NCI-H446 (cell line): ENCODE measurements at places on chromosomes 5 and 9.
A peak's percentile ranks its signal among the peaks of the same experiment; 100 is the strongest.

- no peak for DNase-seq
Measured at GRCh38 chr5:33604503-33604902, 163.7 kb downstream of the TARS1 start.

DNA sequence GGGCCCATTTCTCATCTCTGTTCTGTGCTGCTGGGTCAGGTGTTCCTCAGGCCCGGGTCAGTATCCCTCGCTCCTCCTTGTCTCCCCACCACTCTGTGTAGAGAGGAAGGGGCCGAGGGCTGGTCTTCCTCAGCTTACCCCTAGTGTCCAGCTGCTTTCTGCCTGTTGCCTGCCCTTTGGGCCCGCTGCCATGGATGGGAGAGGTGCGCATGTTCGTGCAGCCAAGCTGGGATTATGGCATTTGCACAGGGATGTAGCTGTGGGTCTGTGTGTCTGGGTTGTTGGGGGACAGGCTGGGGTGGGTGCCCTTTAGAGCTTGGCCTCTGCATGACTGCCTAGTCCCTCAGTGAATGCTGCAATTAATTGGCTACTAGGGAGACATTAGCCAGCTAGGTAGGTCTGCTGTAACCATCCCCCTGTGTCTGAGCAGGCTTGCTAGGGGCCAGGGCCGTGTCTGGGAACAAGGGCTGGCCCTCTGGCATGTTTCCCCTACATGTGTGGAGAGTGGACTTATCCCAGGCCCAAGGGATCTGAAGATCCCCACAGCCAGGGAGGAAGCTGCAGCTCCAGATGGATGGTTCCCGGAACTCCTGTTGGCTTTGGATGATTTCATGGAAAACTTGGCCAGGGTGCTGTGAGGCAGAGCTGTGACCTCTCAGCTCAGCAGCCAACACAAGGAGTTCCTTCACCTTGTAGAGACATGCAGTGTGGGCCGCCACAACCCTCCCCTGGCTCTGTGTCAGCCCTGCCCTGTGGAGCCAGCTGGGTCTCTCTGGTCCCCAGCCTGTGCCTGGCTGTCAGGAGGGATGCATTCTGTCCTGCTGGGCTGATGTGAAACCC is 161.9 kb downstream of the MACROH2A1 start:
- DNase-seq = peak; percentile 58

DNA sequence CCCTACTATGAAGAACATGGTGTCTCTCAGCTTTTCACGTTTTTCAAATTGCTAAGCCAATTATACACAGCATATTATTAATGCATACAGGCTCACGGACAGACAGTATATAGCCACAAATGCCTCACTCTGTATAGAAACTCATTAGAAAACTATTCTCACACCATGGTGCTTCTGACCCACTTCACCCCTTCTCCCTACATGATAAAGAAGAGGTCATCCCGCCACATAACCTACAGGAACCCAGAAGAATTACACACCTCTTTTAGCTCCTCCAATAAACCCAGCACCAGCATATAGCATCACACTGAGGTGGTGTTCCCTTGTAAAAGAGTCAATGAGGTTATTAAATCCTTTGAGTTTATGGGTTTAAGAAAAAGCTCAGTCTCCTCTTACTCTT is 5.6 kb downstream of the TLE1 start:
- no peak for DNase-seq

GRCh38 chr5:54822324-54822687 is 163.1 kb downstream of the ESM1 start:
- no peak for DNase-seq

DNA sequence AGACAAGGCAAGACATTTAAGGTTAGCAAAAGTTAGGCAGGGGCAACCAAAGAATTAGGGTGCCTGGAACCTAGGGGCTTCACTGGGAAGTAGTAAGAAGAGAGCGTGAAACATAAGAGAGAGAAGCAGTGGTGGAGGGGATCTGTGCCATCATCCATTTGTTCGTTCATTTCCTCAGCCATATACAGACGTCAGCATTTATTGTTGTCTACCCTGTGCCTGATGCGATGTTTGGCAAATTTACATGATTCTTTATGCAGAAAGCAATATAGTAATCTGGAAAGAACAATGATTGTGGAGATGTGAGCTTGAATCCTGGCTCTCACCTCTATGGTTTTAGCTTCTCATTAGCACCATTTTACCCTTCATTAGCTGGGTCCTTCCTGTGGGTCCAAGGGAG is 477.5 kb upstream of the MPDZ start:
- DNase-seq = no peak

- DNase-seq = no peak
Measured at GRCh38 chr5:114101153-114101552, 260.7 kb upstream of the KCNN2 start.

GRCh38 chr5:83570916-83571315 is 99.4 kb downstream of the VCAN start:
- no peak for DNase-seq

DNA sequence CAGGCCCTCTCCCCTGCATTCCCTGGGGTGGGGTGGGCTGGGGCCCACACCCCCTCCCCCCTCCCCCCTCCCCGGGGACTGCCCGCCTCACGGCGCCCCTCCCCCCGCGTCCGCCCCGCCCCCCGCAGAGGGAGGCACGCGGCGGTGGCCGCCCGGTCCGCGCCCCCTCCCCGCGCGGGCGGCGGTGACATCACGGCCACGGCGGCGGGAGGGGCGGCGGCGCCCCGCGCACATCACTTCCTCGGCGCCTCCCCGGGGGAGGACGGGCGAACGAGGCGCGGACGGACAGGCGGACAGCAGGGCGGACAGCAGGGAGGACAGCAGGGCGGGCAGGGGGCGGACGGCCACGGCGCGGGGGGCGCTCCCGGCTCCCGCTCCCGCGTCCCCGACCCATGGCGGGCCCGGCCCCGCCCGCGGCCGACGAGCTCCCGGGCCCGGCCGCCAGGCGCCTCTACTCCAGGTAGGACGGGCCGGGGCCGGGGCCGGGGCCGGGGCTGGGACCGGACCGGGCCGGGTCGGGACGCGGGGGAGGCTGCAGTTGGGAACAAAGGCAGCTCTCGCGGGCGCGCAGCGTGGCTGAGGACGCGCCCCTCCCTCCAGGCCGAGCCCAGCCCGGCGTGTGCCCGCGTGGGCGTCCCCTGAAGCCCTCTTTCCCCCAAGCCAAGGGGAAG is at the start of gene GPSM1:
Gene GPSM1 (plus strand): TSS at position 236 of the 671 bp plus-strand sequence. CDS start 157 bp downstream, at position 393.
- no peak for DNase-seq

DNA sequence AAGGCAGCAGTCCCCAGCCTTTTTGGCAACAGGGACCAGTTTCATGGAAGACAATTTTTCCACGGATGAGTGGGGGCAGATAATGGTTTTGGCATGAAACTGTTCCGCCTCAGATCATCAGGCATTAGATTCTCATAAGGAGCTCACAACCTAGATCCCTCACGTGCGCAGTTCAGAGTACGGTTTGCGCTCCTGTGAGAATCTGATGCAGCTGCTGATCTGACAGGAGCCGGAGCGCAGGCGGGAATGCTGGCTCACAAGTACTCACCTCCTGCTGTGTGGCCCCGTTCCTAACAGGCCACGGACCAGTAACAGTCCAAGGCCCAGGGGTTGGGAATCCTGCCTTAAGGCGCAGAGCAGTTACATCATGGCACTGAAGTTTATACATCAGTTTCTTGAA is 3.3 kb upstream of the BRD3 start:
- DNase-seq = no peak

DNA sequence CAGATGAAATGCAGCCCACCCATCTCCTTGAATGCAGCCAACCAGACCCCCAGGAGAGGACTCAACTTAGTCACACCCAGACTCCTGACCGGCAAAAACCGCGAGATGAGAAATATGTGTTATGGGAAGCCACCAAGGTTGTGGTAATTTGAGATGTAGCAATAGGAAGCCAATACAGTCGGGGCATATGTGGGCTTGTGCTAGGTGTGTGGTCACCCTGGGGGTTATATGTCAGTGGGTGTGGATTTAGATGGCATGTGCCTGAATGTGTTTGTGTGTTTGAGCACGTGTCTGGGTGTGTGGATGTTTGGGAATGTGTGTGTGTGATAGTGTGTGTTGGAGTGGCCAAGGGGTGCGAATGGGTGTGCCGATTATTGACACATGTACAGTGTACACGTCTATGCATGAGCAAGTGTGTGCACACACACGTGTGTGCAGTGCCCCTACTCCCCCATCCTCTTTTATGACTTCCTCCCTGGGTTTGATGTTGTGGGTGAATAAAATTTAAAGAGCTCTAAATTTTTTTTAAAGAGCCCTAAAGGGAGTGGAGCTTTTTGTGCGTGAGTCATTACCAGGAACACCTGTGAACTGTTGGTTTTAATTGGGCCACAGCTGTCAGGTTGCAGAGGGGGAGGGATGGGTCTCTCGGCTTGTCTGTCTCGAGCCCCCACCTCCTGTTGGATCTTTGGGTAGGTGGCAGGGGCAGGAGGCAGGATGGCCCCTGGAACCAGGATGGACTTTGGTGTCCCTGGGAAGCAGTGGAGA is 86.8 kb downstream of the LHX2 start:
- DNase-seq = no peak

DNA sequence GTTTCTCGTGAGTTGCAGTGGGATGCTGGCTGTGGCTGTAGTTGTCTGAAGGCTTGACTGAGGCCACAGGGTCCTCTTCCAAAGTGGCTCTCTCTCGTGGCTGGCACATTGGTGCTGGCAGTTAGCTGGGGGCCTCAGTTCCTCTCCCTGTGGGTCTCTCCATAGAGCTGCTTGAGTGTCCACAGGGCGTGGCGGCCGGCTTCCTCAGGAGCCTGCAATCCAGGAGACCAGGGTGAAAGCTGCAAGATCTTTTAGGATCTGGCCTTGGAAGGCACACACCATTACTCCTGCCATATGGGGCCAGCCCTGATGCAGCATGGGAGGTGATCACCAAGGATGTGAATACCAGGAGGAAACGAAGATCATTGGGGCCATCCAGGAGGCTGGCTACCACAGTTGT is 41.1 kb downstream of the ANKRD33B start:
- DNase-seq = no peak

- no peak for DNase-seq
Measured at GRCh38 chr9:69308206-69308931, 16.6 kb upstream of the ENTREP1 start.

DNA sequence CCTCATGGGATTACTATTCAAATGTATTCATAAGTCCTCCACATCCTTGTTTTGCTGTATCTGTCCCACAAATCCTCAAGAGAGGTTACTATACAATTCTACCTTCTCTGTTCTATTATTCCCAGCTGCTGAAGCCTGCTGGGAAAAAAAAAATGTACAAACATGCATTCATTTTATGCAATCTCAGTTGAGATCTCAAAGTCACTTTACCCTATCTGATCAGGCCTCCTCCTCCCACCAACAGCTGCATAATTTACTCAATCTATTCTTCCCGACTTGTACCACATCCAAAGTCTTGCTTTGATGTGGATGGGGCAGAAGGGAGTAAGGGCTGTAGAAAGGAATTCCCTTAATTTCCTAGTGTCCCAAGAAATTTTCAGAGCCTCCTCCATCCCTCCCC is 28.6 kb downstream of the PSIP1 start:
- DNase-seq = no peak

DNA sequence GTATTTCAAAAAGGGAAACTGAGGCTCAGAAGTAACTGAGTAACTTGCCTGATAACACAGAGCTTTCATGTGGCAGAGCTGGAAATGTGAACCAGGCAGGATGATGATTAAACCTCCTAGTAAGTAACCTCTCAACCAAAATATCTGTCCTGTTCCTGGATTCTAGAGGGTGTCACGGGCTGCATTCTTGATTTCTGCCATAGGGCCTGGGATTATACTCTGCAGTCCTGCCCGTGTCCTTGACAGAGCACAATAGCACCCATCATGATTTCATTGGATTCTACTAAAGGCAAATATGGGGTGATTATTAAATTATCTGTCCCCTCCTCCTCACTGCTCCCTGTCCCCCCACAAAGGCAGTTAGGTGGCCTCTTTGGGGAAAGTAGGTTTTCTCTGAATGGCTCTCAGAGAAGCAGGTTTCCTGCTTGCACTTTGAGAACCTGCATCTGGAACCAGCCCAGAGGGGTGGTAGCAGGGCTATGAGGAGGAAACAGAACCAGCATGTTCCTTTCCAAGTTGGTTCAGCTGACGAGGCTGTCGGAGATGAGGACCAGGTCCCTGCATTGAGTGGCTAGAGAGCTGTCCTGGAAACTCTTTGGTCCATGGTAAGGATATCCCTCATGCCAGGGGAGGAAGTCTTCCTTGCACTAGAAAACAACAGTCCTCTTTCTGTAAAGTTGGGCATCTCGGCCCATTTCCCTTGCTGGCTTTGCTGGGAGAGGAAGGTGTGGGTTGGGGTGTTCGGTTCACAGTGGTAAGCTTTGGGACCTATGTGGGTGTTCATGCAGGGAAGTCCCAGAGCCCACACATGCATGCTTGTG is 36.6 kb downstream of the PPARGC1B start:
- no peak for DNase-seq

DNA sequence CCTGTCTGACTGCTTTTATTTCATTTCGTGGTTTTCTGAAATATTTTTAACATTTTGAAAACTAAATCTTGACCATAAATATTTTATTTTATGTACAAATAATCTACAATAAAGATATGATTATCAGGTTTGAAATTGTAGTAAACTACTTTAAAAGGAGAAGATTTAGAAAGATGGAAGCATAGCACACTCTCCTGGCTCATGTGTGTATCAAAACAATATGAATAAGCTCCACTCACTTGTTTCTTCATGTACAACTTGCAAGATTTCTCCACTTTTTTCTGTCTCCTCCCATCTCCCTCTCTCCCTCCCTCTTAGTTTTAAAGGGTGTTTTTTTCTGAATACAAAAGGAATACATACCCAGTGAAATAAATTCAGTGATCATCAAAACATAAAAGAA is 15.4 kb upstream of the VPS13A start:
- no peak for DNase-seq

DNA sequence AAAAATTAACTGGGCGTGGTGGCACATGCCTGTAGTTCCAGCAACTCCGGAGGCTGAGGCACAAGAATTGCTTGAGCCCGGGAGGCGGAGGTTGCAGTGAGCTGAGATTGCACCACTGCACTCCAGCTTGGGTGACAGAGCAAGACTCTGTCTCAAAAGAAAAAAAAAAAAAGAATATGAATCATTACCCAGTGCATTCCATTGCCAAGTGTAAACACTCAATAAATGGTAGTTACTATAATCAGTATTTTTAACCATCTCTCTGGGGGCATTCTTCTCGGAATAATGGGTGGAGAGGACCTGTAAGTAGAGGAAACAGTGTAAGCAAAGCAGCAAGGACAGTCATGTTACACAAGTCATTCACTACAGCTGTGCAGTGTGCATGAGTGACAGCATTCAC is 13.8 kb upstream of the RANBP17 start:
- DNase-seq = no peak

- DNase-seq = no peak
Measured at GRCh38 chr9:127133739-127134167, 11.3 kb upstream of the ANGPTL2 start.

GRCh38 chr9:127170652-127171051 is 48.2 kb upstream of the ANGPTL2 start:
- no peak for DNase-seq
